ENCODE measurements at places on chromosomes 5 and 9.

GRCh38 chr9:77708064-77708815 lies 60.1 kb upstream of the GNA14 start:
- DNase-seq, result no peak

GRCh38 chr9:27150746-27151406 lies 41.9 kb downstream of the TEK start:
- no peak for DNase-seq

GRCh38 chr5:178261666-178262600 lies 29.3 kb upstream of the PHYKPL start:
- DNase-seq, result no peak

GRCh38 chr5:171306781-171307591 lies 2.1 kb upstream of the TLX3 start:
- no peak for DNase-seq

DNA sequence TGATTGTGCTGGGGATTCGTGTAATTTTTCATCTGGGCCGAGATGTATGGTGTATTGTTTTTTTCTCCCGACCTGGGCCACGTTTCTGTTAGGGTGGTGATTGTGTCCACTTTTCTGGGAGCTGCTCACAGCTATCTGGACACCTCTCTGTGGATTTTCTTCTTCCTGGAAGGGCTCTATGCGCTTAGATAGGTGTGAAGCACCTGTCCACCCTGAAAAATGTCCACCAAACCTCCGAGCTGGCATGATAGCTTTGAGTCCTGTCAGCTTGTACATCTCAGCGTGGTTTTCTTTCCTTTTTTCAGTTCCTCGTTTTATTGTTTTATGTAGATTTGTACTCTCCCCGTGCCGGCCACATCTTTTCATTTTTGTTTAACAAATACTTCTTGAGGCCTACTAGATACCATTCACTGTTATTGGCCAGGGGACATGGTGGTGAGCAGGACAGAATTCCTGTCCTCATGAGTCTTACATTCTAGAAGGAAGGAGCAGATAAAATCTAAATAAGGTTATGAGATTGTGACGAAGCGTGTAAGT lies 1.1 kb downstream of the UGCG start:
- DNase-seq, result no peak

- DNase-seq, result no peak
Observed at GRCh38 chr9:22098643-22099332, 89.7 kb upstream of the CDKN2B start.

GRCh38 chr5:14915291-14915952 lies 43.8 kb upstream of the ANKH start:
- DNase-seq, result no peak

DNA sequence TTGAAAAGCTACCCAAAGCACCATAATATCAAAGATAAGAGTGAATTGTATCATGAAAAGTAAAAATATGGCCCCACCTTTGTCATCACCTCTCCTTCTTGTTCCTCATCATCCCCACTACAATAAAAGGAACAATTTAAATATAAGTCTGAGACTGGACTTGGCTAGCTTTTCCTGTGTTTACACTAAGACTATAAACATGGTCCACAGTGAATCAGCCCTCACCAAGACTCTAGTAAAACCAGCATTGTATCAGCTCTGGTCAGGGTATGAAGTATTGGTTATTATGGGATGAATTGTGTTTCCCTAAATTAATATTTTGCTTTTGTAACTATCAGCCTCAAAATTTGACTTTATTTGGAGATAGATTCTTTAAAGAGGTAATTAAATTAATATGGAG lies 105.4 kb downstream of the SLC25A46 start:
- no peak for DNase-seq

Measured in T-helper 17 cell (primary cell).